Stimulated activated naive B cell treated with anti-CD40 and anti-IgM and Interleukin-4, amounts not matched to agents 10 μg/mL and 1 μg/mL and 100 μg/mL, for 72 hours (primary cell): ENCODE measurements at places on chromosomes 16 and 17.

- peaks cover 2% of the 10 kb centered on the region for H3K4me1 ChIP-seq
- no peak overlapping the region for H3K27ac ChIP-seq
- H3K27me3 ChIP-seq, result no peaks in the 10 kb centered on the region
- peaks cover 22% of the 10 kb centered on the region for H3K36me3 ChIP-seq
- DNase-seq, result no peak
- H3K4me3 ChIP-seq, result no peak overlapping the region
Observed at GRCh38 chr17:72852277-72852938, 240.1 kb downstream of the SLC39A11 start.

DNA sequence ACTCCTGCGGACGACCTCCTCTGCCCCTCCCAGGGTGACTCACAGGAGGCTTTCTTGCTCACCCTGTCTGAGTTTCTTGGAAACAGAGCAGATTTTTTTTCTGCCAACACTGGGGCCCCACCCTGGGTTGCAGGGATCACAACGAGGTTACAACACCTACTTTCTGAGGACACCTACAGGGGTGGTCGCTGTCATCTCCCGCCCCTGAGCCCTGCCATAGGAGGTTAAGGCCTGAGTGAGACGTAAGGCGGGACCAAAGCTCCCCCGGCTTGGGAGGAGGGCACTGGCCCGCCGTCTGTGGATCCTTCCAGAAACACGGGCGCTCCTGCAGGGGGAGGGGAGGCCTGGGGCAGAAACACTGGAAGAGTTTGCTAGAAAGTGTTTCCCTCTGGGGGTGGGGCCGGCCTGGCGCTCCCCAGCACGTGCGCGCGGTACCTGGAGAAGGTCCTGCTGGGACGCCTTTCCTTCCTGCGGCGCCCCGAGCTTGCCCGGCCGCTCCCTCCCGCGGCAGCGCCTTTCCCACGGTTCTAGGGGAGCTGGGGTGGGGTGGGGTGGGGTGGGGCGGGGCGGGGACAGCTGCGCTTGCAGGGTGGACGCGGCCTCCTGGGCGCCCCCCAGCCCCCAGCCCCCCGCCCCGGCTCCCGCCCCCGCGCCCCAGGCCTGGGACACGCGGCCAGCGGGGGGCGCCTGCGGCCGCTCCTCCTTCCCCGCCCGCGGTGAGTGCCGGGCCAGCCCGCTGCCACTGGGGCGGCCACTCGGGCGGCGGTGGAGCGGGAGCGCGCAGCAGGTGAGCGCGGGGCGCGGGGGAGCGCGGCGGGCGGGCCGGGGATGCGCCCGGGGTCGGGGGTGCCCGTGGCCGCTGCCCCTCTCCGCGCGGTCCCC is 20.7 kb upstream of the ADCY7 start:
- no peaks in the 10 kb centered on the region for H3K36me3 ChIP-seq
- H3K4me3 ChIP-seq, result peak overlapping the region; percentile 82
- DNase-seq, result no peak
- peak overlapping the region; percentile 56 for H3K27ac ChIP-seq
- peaks cover 5% of the 10 kb centered on the region for H3K4me1 ChIP-seq

- H3K27ac ChIP-seq, result no peak overlapping the region
- H3K4me1 ChIP-seq, result peaks cover 13% of the 10 kb centered on the region
- no peak for DNase-seq
- H3K36me3 ChIP-seq, result peaks cover 42% of the 10 kb centered on the region
- H3K27me3 ChIP-seq, result no peaks in the 10 kb centered on the region
Observed at GRCh38 chr16:58586340-58587030, 43.1 kb downstream of the CNOT1 start.

- H3K27ac ChIP-seq, result peak overlapping the region; percentile 56
- peaks cover 34% of the 10 kb centered on the region for H3K36me3 ChIP-seq
- H3K27me3 ChIP-seq, result no peaks in the 10 kb centered on the region
- DNase-seq, result no peak
- no peak overlapping the region for H3K4me3 ChIP-seq
- peaks cover 6% of the 10 kb centered on the region for H3K4me1 ChIP-seq
Observed at GRCh38 chr17:41891135-41892020, 26.2 kb upstream of the KLHL11 start.

GRCh38 chr17:54967621-54968261 is 713 bp downstream of the COX11 start:
- H3K27me3 ChIP-seq, result no peaks in the 10 kb centered on the region
- no peak overlapping the region for H3K27ac ChIP-seq
- no peak overlapping the region for H3K4me3 ChIP-seq
- no peak for DNase-seq

- H3K36me3 ChIP-seq, result no peaks in the 10 kb centered on the region
- peaks cover 1% of the 10 kb centered on the region for H3K27me3 ChIP-seq
Observed at GRCh38 chr17:78573955-78574354, 3.2 kb downstream of the DNAH17 start.

GRCh38 chr17:65173976-65174683 is 37.0 kb downstream of the RGS9 start:
- no peak overlapping the region for H3K4me3 ChIP-seq
- H3K4me1 ChIP-seq, result peaks cover 19% of the 10 kb centered on the region
- peaks cover 14% of the 10 kb centered on the region for H3K27me3 ChIP-seq
- no peak for DNase-seq
- no peak overlapping the region for H3K27ac ChIP-seq

DNA sequence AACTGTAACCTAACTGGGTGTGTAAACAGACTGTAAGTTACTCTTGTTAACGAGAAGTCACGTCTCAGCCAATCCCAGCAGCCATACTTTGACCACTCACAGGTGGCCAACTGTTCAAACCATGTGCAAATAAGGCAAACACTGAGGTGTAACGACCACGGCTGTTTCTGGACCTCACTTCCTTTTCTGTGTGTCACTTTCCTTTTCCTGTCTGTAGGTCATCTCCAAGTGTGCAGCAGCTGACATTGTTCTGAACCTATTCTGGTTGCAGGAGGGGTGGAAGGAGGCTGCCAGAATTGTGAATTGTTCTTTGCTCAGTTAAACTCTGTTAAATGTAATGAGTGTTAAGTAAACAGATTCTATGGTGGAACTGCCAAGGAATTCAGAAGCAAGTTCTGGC is 627.4 kb downstream of the KCNJ2 start:
- DNase-seq, result no peak
- H3K4me1 ChIP-seq, result no peaks in the 10 kb centered on the region
- H3K36me3 ChIP-seq, result no peaks in the 10 kb centered on the region
- H3K27me3 ChIP-seq, result no peaks in the 10 kb centered on the region
- no peak overlapping the region for H3K4me3 ChIP-seq
- H3K27ac ChIP-seq, result no peak overlapping the region

- no peak overlapping the region for H3K27ac ChIP-seq
- H3K4me1 ChIP-seq, result peaks cover 8% of the 10 kb centered on the region
- no peaks in the 10 kb centered on the region for H3K27me3 ChIP-seq
Observed at GRCh38 chr17:65930140-65930730, 261.7 kb downstream of the CEP112 start.
